ENCODE measurements at places on chromosomes 16 and 17.

- DNase-seq, result no peak
These were observed 70.5 kb downstream of the AATF start for GRCh38 chr17:37019117-37019740.

GRCh38 chr16:46739934-46740333, 8.2 kb downstream of the MYLK3 start:
- DNase-seq, result no peak

- DNase-seq, result no peak
These were observed 67.1 kb downstream of the RMI2 start for GRCh38 chr16:11412175-11412904.

DNA sequence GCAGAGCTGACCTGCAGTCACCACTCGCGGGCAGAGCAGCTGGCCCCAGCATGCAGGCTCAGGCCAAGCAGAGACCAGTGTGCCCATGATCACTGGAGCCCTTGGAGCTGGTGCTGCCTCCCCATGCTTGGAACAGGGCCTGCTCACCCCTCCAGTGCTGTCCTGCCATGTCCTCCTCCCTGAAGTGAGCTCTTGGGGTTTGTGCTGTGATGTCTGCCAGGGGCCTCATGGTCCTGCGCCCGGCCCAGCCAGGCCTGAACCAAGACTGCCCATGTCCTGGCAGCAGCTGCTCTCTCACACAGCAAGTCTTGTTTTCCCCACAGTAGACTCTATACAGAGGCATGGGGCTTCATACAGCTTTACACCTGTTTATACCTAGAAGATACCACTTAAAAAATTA, 24.6 kb downstream of the TMEM11 start:
- no peak for DNase-seq

- peak; percentile 46 for DNase-seq
These were observed 49.9 kb upstream of the CPNE2 start for GRCh38 chr16:57042157-57043111.

GRCh38 chr17:62611728-62612127, 15.7 kb upstream of the MRC2 start:
- no peak for DNase-seq

- no peak for DNase-seq
These were observed 57.1 kb downstream of the HELZ start for GRCh38 chr17:67187927-67188326.

DNA sequence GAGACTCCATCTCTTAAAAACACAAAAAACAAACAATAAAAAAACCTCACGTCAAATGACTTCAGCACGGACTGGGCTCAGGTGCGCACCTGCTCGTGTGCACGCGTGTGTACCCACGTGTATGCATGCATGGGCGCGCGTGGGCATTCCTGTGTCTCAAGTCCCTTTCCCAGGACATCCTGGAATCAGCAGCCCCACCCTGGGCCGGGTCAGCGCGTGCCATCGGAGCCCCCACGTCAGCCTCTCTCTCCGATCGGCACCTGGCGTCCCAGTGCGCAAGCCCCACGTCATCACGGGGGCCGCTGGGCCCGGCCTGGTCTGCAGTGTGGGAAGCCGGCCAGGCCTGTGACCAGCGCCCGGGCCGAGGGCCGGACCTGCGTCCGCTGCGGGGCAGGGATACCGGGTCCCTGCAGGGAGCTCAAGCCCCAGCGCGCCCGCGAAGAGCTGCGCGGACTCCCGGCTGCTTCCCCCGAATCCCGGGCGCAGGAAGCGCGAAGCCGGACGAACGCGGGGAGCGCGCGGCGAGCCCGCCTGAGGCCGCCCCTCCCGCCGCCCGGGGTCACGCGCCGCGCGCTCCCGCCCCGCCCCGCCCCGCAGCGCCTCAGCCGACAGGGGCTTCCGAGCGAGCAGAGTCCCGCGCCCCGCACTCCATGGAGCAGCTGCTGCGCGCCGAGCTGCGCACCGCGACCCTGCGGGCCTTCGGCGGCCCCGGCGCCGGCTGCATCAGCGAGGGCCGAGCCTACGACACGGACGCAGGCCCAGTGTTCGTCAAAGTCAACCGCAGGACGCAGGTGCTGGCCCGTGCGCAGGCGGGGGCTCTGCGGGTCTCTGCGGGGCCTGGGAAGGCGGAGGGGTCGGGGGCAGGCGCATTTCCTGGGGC, at the start of gene FN3K:
Gene FN3K, plus strand, starts transcription at position 629 of the 880 bp plus-strand sequence. Its CDS starts 22 bp downstream, at position 651.
- DNase-seq, result no peak

- no peak for DNase-seq
These were observed 70.9 kb upstream of the N4BP1 start for GRCh38 chr16:48680881-48681280.

- no peak for DNase-seq
These were observed 22.5 kb upstream of the RASL10B start for GRCh38 chr17:35708951-35709350.

DNA sequence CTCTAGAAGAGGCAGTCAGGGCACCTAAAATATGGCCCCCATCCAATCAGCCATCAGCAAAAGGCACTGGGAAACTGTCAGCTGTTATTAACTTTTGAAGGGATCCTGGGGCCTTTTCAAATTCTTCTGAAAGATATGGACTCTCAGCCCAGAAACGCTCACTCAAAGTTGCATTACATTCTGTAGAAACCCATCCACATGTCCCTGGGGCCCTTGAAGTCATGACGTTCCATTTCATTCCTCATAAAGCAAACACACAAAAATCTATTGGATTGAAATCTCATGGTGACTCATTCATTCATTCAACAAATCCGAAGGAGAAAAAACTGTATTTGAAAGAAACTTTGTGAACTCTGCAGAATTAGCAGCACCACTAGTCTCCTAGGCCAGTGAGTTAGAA, 215.3 kb downstream of the C16orf95 start:
- DNase-seq, result no peak

DNA sequence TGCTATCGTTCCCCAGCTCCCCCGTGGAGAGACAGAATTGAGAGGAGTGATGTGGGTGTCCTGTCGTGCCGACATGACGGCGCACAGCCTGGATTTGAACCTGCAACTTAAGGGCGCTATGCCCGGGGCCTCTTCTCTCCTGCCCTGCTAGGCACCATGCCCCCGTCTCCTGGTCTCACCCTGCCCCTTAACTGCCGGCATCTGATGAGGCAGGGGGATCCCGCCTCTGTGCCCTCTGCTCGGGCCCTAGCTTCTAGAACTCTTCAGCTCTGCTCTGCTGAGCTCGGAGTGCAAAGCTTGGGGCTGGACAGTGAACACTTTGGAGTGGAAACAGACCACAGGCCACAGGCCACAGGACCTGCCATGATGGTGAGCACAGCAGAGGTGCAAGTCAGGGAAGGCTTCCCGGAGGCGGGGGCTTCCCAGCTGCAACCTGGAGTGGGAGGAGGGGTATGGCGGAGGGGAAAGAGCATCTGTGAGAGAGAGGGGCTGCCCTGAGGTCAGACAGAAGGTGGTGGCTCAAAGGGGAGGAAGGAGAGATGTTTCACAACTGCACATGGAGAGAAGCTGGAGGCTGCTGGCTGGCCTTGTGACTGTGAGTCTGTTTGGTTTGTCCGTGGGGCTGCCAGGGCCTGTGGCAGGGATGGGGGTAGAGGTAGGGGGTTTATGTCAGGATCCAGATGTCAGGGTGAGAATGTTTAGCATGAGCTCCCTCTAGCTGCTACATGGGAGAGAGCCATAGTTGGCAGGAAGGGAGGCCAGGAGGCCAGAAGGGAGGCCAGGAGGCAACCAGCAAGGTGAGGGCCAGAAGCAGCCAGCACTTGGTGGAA, 107.8 kb downstream of the CRLF3 start:
- DNase-seq, result no peak

DNA sequence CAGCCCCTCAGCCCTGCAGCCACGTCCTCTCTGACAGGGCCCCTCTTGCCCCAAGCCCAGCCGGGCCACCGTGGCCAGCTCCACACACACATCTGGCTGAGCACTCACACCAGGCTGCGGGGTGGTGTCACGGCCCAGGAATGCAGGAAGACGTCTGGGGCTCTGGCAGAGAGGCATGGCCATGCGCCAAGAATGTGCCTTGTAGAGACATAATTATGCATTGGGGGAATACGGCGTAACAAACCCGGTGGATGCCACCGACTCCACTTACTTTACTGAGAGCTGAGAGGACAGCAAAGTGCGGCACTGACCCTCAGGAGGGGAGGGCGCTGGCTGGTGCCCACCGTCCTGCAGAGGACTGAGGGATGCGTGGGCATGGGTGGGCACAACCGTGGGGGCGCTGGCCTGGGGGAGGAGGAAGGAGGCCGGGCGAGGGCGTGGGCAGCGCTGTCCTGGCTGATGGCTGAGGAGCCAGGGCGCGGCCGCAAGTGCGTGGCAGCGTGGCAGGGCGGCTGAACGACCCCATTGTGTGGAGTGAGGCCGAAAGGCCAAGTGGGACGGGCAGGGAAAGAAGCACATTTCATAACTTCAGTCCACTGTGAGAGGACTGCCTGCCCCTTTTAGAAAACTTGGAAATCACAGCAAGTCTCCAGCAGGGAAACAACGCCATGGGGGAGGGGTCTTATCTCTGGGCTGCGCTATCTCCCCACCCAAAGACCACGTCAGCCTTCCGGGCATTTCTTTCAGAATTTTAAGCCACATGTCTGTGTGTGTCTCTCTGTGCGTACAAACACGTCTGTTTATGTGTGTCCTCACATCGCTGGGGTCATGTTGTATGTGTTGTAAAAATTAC, 30.6 kb downstream of the METRNL start:
- DNase-seq, result no peak

DNA sequence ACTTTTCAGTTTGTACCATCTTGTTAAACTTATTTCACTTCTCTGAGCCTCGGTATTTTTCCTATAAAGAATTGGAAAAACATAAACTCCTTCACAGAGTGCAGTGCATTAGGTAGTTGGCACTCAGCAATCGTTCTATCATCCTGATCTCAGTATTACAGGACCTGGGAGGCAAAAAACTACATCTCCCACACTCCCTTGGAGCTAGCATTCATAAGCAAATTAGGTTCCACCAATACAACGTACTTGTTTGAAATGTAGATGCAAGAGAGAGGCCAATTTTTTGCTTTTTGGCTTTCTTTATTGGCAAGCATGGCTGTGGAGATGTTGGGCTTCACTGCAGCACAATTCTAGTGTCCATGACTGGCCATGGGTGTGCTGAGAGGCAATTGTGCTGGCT, 285.2 kb downstream of the CA10 start:
- DNase-seq, result no peak

DNA sequence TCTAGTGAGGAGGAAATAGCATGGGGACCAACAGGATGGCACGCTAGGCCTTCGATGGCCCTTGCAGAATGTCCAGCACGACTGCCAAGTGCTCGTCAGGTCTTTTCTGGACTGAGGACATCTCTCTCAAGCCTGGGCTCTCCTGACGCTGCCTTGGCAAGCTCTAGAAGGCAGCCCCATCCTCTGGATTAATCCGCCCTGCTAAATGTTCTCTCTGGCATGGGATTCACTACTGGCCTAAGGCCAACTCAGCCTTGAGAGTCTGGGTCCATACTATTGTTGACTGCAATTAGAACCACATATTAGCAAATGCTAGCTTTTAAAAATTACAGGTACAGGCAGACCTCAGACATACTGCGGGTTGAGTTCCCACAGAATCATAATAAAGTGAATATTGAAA, 2.5 kb upstream of the CEP295NL start:
- no peak for DNase-seq

- DNase-seq, result no peak
These were observed 182.5 kb downstream of the ZNF18 start for GRCh38 chr17:11814655-11815262.

All from stimulated activated CD8-positive, alpha-beta memory T cell treated with anti-CD3 and anti-CD28 coated beads, Interleukin-4, amount 100 ng/mL, for 1 hour (primary cell).